Hematopoietic multipotent progenitor cell treated with erythropoietin and hydrocortisone succinate and interleukin-3 and kit ligand, for 15 days (in vitro differentiated cells): ENCODE measurements at places on chromosomes 12 and 14.

DNA sequence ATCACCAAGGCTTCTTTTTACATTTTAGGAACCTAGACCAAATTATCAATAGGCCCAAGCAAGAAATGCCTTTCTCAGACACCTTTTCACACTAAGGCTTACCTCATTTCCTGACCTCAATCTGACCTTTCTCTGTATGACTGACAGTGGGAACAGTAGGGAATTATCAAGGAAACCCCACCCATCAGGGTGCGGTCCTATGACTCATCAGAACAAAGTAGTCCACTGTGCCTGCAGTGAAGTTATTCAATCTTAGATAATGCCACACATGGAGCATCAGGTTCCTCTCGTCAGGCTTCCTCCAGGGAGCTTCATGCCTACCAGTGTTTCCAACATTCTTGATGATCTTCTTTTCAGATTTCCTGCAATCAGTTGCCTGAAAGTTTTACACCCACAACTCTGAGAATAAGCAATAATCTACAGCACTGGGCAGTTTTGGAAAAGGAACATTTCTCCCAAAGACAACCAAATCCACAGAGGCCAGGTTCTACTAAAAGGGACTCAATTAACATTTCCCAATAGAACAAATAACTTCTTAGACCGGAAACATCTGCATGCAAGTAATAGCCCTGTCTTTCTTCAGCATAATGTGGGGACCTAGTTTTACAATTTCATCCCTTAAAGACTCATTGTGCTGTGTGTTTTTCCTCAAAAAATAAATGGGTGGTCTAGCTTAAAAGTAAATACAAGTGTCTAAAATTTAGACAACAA is 35.9 kb upstream of the TMTC2 start:
- DNase-seq, result no peak

DNA sequence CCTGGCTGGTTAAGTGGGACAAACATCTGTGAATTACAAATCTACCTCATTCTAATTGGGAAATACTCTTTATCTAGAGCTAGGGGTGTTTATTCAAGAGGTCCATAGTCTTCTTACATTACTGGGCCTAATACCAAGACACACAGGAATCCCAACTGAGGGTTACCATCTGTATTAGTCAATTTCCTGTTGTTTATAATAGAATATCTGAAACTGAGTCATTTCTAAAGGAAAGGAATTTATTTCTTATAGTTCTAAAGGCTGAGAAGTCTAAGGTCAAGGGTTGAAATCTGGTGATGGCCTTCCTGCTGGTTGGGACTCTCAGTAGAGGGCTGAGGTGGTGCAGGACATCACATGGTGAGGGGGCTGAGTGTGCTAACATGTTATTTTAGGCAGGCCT is 36.0 kb downstream of the RTRAF start:
- no peak for DNase-seq

- no peak for DNase-seq
Observed at GRCh38 chr12:110361216-110361615, 42.3 kb downstream of the ANAPC7 start.

GRCh38 chr12:16325426-16325825 is 22.0 kb upstream of the MGST1 start:
- DNase-seq, result no peak

GRCh38 chr14:102043251-102044025 is 43.4 kb downstream of the HSP90AA1 start:
- no peak for DNase-seq

DNA sequence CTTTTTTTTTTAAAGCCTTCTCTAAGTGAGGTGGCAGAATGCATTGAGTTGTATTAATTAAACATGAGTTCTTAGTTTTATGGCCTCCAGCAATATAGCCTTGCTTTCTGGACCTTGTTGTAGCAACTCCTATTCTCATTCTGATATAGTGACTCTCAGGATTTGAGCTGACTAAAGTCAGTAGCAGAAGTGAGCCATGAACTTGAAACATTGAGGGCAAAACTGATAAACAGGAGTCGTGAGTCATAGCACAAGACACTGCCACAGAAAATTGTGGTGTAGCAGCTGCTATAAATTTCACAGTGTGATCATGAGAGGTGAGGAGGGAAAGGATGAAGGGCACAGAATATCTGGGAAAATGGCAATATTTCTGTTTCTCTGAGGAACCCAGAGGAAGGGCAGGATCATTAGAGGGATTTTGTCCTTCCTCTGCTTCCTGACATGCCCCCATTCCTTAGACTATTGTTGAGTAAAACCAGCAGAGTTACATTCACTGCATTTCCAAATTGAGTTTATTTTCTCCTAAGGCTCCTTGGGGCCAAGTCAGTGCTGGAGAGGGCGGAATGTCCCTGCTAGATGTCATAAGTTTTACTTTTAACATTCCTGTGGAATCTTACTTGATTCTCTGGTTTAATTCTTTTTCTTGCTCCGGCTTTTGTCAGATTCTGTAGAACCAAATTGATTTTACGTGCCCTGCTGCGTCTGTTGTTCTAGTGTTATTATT is 7.5 kb downstream of the KLRG1 start:
- no peak for DNase-seq
